ENCODE measurements at places on chromosomes 12 and 14.

DNA sequence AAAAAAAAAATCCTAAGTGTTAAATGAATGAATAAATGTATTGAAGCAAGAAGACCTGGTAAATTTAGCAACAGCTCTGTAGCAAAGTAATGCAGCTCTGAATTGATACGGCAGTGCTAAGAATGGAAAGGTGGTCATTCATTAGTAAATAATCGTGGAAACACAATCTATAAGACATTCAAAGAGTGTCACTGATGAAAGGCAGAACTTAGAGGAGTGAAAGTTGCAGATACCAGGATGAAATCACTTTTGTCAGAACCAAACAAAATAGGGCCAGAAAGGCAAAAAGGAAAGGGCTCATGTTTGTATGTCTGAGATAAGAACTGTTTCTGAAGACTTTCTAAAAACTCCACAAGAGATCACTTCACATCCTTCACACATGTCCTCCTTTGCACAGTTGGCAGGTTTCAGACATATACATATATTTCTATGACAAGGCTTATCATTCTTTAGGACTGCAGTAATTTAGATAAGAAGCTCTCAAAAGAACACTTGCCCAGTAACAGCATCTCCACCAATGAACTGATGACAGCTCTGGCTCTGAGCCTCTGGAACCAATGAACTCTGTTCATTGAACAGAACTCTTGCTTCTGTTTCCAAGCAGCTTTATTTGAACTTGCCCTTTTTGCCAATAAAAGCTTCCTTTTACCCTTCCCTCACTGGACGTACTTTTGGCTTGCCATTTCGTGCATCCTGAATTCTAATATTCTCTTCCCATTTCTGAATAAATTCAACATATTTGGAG lies 4.2 kb upstream of the LRR1 start:
- no peak for DNase-seq

- DNase-seq = no peak
These were observed 61.9 kb upstream of the AMN1 start for GRCh38 chr12:31790759-31791158.

- no peak for DNase-seq
These were observed 8.0 kb downstream of the BORCS5 start for GRCh38 chr12:12364787-12365445.

- no peak for DNase-seq
These were observed 24.2 kb upstream of the NEDD1 start for GRCh38 chr12:96882862-96883261.

GRCh38 chr14:26905229-26905628 lies 307.4 kb upstream of the NOVA1 start:
- no peak for DNase-seq

Data from NB4 (cell line).